Fibroblast of lung (primary cell): ENCODE measurements at places on chromosomes 2 and 18. TPM values are rescaled to one million over a fixed set of nuclear protein-coding genes. Genes with fewer than 3 reads are reported as not detected.

Gene INHBB
- total RNA-seq: under 0.01 TPM in 1 of 2 replicates, not detected in the other

Gene GPR45
- not detected in 2 replicates for total RNA-seq

Gene OR6B3
- not detected in 2 replicates for total RNA-seq

Gene EVX2
- total RNA-seq: not detected in 2 replicates

Gene L3MBTL4
- total RNA-seq: 0.33 and 1.3 TPM in 2 replicates

Gene COMMD1
- 36.0 and 38.6 TPM in 2 replicates for total RNA-seq

Gene BOLL
- total RNA-seq: not detected in 2 replicates

Gene SERPINE2
- 37.2 and 77.9 TPM in 2 replicates for total RNA-seq

Gene AGXT
- not detected in 2 replicates for total RNA-seq

Gene GLI2
- 3.3 TPM in 2 replicates for total RNA-seq

Gene FARP2
- 28.2 and 29.3 TPM in 2 replicates for total RNA-seq

Gene FER1L5
- total RNA-seq: 0.50 and 0.51 TPM in 2 replicates

Gene SNTG2
- total RNA-seq: not detected in 2 replicates

Gene IL36RN
- total RNA-seq: not detected in 2 replicates

Gene RESP18
- total RNA-seq: not detected in 2 replicates

Gene SLC19A3
- 0.17 and 1.0 TPM in 2 replicates for total RNA-seq

Gene ADCYAP1
- total RNA-seq: not detected in 2 replicates

Gene GPR35
- total RNA-seq: 1.0 and 1.2 TPM in 2 replicates

Gene DPP4
- 148 and 297 TPM in 2 replicates for total RNA-seq

Gene TACR1
- total RNA-seq: 0.17 TPM in 1 of 2 replicates, not detected in the other

Gene CCDC148
- total RNA-seq: 1.0 and 1.2 TPM in 2 replicates

Gene KHK
- total RNA-seq: 1.0 and 1.3 TPM in 2 replicates

Gene TRAF3IP1
- total RNA-seq: 7.7 and 9.2 TPM in 2 replicates

Gene IL36G
- total RNA-seq: not detected in 2 replicates

Gene SOWAHC
- total RNA-seq: 7.1 and 10.3 TPM in 2 replicates

Gene IL1B
- 0.26 TPM in 1 of 2 replicates, not detected in the other for total RNA-seq
